IMR-90 (cell line): ENCODE measurements at places on chromosomes 5 and 9. TPM values are rescaled to one million over a fixed set of nuclear protein-coding genes. Genes with fewer than 3 reads are reported as not detected.

GRCh38 chr9:16868701-16869100 is 1.8 kb downstream of the BNC2 start:
- peak; percentile 28 for DNase-seq

DNA sequence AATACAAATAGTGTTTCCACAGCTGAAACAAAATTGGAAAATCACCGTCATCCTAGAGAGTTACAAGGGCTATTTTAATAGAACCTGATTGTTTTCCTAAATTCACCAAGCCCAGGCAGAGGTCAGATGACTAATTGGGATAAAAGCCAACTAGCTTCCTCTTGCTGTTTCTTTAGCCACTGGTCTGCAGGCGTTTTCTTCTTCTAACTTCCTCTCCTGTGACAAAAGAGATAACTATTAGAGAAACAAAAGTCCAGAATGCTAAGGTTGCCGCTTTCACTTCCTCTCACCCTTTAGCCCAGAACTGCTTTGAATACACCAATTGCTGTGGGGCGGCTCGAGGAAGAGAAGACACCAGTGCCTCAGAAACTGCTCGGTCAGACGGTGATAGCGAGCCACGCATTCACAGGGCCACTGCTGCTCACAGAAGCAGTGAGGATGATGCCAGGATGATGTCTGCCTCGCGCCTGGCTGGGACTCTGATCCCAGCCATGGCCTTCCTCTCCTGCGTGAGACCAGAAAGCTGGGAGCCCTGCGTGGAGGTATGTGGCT is at the start of gene TLR4:
TSS of gene TLR4 (plus strand) at position 380 of the 552 bp plus-strand sequence. CDS start at position 450, 70 bp downstream.
- DNase-seq, result no peak

DNA sequence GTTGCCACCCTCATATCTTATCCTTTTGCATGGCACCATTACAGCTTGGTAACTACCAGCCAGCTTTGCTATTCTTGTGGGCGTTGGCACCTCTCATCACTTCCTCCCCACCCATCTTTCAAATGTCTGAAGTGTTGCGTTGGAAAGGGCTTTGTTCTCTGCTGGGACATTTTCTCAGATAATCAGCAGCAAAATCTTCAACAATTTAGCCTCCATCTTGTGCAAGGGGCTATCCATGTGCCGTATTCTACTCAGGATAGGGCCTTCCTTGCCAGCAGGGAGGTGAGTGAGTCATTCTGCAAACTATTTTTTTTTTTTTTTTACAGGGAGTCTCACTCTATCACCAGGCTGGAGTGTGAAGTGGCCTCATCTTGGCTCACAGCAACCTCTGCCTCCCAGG is 62.1 kb upstream of the NUDT12 start:
- peak; percentile 8 for DNase-seq

DNA sequence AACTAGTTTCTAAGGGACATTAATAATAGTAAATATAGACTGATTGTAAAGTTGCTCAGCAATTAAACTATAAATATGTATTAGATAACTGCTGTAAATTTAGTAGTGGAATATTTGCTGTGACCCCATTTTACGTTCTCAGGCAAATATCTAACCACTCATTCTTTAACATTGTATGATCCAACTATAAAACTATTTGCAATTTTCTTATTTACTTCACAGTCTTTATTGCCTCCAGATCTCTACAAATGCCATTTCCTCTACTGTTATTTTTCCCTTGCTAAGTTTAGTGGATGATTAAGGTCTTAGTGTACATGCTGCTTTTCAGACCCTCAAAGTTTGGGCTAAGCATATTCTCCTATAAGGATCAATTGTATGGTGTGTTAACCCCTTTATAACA is 526.2 kb upstream of the ST8SIA4 start:
- peak; percentile 62 for DNase-seq

LCN9 gene
- not detected in 2 replicates for total RNA-seq

FGF10 gene
- not detected in 2 replicates for total RNA-seq

PTPN3 gene
- 0.72 and 0.83 TPM in 2 replicates for total RNA-seq

LRRTM2 gene
- total RNA-seq, result 1.9 and 2.0 TPM in 2 replicates

ECSCR gene
- 3.1 and 3.9 TPM in 2 replicates for total RNA-seq
